ENCODE measurements at places on chromosomes 1 and 21.

- DNase-seq: no peak
Measured at GRCh38 chr1:63818567-63819325, 44.9 kb downstream of the ROR1 start.

DNA sequence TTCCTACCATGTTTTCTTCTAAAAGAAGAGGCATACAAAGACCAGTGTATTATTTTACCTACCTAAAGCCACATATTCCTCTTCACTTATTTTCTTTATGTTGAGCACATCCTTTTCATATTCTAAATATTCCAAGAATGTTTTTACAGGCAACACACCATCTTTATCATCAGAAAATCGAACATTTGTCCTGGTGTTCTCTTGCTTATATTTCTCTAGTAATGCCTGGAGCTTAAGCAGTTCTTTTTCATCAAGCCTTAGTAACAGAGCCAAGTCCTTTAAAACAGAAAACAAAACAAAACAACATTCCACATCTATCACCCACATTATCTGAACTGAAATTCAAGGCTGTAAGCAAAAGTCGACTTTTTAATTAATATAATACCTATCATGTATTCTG, 88.7 kb downstream of the IARS2 start:
- DNase-seq: no peak

DNA sequence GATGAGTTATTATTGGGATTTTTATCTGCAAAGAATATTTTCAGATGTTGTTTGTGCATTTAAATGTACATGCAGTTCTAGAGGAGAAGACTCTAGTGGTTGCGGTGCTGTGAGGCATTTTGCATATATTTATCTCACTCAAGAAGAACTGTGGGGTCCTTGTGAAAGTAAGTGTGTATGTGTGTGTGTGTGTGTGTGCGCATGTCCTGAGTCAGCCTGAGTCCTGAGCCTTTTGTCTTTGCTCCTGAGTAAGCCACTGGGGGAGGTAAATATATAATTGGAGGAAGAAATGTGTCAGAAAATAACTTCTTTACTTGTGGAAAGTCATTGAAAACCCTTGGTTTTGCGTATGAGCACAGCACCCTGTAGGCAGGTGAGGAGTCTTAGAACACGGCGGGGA, 55.6 kb upstream of the CD34 start:
- DNase-seq: no peak

DNA sequence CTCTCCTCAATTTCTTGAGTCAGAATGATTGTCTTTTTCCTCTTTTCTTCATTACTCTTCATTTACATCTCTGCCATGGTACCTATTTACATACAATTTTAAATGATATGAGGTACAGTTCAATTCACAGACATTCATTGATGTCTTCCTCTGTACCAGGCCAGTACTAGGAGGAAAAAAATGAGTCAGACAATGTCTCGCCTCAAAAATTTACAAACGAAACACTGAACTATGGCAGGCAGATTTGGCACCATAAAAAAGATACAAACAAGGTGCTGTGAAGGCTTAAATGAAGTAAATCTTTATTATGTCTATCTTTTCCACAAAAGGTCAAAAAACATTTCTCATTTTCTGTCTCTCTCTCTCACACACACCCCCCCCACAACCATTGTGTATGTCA, 71.0 kb downstream of the RGS13 start:
- DNase-seq: no peak

GRCh38 chr1:169786974-169787373, 7.7 kb downstream of the METTL18 start:
- no peak for DNase-seq

DNA sequence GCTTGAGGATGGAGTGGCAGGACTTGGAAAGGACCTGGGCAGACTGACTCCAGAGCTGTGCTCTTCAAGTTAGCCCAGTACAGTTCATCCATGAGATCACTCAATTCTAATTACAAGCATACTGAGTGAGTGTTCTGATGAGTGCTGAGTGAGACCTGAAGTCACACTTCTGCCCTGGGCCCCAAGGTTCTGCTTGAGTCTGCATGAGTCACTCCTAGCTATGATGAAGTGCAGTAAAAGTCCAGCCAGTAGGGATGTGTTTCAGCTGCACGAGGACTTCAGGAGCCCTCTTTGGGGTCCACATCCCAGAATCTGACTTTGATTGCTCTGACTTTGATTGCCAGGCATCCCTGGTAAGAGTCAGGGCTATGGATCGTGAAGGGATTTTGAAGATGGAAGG, 35.8 kb downstream of the PLEKHA6 start:
- DNase-seq: peak; percentile 47

DNA sequence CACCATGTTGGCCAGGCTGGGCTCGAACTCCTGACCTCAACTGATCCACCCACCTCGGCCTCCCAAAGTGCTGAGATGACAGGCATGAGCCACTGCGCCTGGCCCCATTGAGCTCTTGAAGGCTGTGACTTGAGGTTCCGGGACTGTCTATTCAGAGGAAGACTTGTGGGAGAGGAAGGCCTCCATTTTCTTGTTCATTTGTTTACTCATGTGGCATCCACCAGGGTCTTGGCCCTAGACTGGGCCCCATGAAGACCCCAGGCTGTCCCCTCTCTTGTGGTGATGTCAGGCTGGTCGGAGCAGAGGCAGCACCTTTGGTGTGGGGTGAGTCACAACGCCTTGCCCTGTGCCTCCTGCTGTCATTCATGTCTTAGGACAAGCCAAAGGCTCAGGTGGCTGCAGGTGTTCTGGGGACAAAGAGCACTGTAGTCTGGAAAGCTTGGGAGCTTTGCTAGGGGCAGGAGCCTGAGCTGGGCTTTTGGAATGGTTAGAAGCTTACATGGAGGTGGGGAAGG, 224.6 kb upstream of the C1orf174 start:
- no peak for DNase-seq

DNA sequence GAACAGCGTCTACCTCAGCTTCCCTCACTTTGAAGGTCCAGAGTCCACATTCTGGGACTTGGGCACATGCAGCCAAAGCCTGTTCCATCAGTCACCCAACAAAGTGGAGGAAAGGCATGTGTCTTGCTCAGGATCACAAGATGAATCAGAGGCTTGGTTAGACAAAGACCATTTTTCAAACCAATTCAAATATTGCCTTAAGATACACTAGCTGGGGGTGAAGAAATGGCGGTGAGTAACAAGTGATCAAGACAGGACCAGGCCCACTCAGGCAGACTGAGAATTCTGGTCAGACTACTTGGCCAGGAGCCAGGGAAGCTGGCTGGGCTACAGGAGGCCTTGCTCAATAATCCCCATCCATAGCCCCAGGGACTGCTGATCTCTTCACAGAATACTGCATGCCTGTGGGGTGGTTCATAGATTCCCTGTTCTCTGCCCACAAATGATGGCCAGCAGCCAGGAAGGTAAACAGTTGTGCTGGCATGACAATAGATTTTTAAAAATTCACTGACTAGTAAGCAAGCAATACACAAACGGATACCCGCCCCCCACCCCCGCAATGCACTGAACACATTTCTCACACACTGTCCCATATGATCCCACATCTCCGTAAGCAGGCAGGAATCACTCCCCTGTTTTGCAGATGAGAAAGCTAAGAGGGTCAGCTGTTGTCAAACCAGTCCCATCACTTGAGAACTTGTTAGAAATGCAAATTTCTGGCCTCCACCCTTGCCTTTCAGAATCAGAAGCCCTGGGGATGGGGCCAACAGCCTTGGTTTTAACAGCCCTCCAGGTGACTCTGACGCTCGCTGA, 27.2 kb downstream of the ERI3 start:
- no peak for DNase-seq

- DNase-seq: peak; percentile 15
Measured at GRCh38 chr1:68174738-68175113, 57.6 kb downstream of the WLS start.

DNA sequence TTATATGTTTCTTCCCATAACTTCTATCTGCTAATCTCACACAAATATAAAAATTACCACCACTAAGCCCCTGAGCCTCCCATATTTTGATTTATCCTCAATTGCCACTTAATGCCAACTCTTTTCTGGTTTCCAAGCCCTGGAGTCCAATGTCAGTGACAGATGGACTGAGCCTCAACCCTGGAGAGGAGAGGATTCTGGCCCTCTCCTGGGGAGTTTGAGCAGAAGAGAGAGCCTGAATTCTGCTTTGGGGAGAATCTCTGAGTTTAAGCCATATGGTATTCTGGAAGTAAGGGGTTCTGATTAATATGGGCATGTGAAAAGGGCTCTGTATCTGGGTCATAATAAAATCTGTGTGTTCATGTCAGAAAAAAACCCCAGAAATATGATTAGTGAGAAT, 8.5 kb downstream of the CADM3 start:
- no peak for DNase-seq

- DNase-seq: no peak
Measured at GRCh38 chr1:36807262-36807661, 227.1 kb downstream of the GRIK3 start.

- DNase-seq: peak; percentile 33
Measured at GRCh38 chr1:72284348-72285073, 2.2 kb upstream of the NEGR1 start.

- peak; percentile 86 for DNase-seq
Measured at GRCh38 chr1:89081005-89081404, 16.0 kb upstream of the GBP1 start.

GRCh38 chr1:64241069-64241468, 37.6 kb downstream of the UBE2U start:
- no peak for DNase-seq

DNA sequence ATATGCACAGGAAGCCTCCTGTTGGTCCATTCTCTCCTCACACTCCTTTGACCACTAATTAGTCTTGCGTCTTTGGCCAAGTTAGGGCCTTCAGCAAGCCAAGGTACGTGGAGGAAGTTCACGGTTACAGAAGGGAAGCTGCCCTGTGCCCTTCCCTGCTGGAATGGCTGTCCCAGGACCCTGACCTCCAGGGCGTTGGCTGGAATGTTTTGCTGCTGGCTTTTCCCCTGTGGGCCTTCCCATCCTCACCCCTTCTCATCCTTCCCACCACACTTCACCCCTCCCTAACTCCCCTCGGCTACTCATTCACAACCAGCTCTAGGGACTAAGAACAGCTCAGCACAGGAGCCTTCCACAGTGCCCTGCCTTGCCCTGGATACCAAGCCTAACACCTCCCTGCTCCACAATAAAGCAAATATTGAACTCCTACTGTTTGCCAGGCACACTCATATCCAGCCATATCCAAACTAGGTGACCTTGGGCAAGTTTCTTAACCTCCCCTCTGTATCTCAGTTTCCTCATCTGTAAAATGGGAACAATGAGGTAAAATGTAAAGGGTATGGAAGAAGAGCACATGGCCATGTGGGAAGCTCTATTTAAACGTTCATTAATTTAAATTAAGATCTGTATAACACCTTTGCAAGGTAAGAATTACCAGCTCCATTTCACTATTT, 8.8 kb upstream of the CDCP2 start:
- no peak for DNase-seq

DNA sequence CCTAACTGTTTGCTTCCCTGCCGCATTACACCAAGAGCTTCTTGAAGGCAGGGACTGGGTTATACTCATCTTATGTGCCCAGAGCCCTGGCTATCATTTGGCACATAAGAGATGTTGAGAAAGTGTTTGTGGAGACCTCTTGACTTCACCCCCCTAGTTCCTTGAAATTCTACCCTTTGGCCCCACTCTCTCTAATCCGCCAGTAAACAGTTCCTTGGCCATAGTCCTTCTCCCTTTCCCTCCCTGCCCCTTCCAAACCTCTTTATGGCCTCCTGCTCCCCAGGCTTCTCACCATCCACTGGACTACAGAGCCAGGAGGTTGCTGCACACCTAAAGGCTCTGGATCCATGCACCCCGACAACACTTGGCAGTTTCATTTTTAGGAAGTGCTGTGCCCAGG, 1.5 kb upstream of the CDK18 start:
- DNase-seq: no peak

DNA sequence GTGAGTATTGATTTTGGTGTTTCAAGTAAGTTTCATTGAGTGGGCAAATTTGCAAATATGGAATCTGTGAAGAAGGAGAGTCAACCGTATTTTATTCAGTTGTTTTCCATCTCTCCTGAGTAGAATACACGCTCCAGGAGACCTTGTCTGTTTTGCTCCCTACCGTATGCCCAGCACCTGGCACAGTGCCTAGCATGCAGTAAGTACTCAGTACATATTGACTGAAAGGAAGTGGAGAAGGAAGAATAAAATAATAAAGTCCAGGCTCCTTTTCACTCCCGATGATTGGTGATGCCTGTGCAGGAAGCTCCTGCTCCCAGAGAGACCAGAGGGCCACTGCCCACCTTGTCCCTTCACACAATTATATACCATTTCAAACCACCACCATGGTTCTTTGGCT, 59.4 kb upstream of the NEK2 start:
- DNase-seq: no peak

- DNase-seq: peak; percentile 88
Measured at GRCh38 chr1:155176544-155177071, 3.0 kb downstream of the TRIM46 start.

GRCh38 chr1:12185036-12185917, 18.5 kb downstream of the TNFRSF1B start:
- DNase-seq: no peak

- DNase-seq: no peak
Measured at GRCh38 chr1:100927276-100927675, 31.4 kb downstream of the SLC30A7 start.

DNA sequence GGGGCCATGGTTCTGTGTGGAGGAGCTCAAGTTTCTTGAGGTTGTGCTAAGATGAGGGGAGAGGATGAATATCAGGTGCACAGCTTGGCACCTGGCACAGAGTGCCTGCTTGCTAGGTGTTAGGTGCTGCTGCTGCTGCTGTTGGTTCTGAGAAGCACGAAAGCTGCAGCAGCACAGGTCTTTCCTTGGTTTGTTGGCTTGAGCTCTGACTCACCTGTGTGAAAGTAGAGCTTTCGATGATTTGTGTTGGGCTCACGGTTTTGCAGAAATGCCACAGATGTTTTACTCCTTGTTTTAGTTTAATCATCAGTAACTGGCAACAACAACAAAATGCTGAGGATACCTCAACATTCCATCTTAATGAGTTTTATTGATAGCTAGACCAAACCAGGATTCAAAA, 221.6 kb downstream of the BRINP2 start:
- no peak for DNase-seq

DNA sequence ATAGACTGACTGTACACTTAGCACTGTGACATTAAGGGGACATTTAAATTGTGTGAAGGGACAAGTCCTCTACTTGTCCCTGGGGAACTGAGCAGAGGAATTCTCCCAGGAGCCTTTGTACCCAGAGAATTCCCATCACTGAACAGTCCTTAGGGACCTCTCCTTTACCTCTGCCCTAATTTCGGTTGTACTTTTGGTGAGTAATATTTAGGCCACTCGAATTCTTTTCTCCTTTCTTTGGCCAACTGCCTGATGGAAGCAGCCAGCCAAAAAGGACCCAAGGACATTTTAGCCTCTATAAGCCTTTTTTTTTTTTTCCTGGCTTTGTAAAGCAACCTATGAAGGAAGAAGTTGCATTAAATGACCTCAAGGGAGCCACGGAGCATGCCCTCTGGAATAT, 71.5 kb downstream of the NR5A2 start:
- DNase-seq: no peak

- no peak for DNase-seq
Measured at GRCh38 chr1:178724376-178724727, 692 bp upstream of the RALGPS2 start.

GRCh38 chr1:118116401-118116800, 68.6 kb downstream of the SPAG17 start:
- no peak for DNase-seq

Data from suppressor macrophage treated with lipopolysaccharide for 1 hour (primary cell).